Eye (tissue), 1 donor: ENCODE measurements at places on chromosomes 6 and 20.

DNA sequence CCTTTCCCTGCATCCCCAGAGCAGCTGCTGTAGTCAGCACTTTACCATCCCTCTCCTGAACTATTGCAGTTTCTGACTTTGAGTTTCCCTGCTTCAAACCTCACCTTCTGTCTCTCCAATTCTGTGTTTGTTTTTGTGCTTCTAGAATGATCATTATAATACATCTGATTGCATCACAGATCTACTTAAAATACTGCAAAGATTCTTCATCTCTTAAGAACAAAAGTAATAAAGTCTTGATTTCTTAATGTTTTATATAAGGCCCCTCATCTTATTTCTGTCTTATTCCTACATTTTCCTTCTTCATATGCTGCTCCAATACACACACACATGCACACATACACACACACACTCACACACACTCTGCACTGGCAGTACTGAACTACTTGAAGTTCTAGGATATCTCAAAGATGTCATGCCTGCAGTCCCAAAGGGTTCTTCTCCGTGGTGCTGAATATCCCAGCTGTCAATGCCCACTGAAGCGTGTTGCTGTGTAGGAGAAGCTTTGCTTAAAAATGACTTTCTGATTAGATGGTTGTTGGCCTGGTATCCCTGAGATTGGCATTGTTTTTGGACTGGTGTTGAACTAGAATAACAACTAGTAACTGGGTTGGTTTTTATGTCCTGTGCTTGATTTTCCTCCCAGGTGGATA, 97.2 kb downstream of the MAP3K4 start:
- peak; percentile 57 for DNase-seq

DNA sequence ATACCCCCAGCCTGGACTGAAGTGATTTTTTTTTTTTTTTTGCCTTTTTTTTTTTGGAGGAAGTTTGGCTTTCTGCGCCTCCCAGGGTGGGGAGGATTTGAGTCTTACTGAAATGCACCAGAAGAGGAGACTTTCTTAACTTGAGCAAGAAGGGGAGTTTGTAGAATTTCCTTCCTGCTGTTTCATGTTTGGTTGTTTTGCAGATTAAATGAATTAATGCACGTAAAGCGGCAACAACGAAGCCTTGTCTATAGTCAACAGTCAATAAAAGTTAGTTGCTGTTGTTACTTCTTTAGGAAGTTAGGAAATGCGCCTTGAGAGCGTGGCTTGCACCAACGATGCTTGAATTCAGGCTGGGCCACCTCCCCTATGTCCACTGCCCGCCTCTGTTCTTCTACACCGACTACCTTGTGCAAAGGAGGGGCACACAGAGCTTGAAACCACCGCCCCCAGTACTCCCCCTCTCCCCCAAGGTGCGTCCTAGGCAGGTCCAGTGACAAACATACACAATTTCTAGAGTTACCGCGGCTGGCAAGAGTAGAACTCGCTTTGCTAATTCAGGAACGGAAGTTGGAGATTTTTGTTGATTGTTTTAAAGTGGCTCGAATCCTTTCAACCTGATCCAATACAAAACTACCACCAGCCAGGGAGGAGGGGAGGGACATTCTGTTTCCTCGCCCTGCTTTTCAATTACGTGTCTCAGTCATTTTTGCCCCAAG, 830 bp upstream of the CYP24A1 start:
- peak; percentile 29 for DNase-seq

DNA sequence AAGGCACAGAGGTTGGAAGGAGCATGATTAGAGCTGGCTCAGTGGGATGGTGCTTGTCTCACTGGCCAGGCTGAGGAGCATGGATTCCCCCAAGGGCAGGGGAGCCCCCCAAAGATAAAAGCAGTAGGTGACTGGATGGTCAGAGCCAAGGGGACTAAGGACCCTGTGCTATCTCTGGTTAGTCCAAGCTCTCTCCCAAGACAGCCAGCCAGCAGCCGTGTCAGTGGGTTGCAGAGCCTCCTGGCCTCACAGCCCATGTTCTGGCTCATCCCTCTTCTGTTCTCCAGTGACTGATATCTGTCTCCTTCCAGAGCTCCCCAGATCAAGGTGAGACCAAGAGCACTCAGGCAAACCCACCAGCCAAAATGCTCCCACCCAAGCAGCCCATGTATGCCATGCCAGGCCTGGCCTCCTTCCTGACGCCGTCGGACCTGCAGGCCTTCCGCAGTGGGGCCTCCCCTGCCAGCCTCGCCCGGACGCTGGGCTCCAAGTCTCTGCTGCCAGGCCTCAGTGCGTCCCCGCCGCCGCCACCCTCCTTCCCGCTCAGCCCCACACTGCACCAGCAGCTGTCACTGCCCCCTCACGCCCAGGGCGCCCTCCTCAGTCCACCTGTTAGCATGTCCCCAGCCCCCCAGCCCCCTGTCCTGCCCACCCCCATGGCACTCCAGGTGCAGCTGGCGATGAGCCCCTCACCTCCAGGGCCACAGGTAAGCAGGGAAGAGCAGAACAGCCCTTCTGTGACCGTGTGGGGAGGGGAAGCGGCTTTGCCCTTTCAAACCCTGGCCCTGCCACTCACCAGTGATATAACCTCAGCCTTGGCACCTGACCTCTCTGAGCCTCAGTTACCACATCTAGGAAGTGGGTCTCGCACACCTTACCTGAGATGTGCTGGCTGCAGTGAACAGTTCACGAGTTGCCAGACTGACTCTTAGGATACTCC, 121.3 kb downstream of the JPH2 start:
- DNase-seq: no peak

GRCh38 chr20:555976-556385, 12.4 kb upstream of the CSNK2A1 start:
- DNase-seq: no peak

GRCh38 chr6:143958839-143959399, 49.1 kb downstream of the PLAGL1 start:
- peak; percentile 72 for DNase-seq

GRCh38 chr20:35607003-35607735, 8.5 kb upstream of the SPAG4 start:
- no peak for DNase-seq

DNA sequence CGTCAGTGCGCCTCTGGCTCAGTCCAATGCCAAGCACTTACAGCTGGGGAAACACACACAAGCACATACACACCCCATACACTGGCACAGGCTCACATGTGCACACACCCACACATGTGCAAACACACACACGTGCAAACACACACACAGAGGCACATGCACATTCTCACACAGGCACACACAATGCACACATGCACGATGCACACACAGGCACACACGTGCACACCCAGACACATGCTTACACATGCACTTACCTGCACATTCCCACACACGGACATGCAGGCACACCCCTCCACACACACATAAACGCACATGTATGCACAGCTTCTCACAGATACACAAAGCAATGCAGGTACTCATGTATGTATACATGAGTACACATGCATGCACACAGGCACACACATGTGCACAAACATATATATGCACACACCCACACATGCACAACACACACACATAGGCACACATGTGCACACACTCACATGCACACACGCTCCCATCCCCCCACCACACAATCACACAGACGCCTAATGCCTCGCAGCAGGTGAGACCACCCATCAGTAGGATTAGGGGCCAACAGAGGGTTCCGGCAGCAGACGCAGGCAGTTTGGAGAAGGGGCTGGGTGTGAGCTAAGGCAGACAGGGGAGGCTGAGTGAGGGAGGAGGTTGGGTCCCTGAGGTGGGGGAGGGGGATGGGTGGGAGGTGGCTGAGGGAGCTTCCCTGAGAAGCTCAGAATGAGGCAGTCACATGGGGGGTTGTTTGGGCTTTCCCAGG, 71.2 kb upstream of the SLCO4A1 start:
- DNase-seq: no peak

DNA sequence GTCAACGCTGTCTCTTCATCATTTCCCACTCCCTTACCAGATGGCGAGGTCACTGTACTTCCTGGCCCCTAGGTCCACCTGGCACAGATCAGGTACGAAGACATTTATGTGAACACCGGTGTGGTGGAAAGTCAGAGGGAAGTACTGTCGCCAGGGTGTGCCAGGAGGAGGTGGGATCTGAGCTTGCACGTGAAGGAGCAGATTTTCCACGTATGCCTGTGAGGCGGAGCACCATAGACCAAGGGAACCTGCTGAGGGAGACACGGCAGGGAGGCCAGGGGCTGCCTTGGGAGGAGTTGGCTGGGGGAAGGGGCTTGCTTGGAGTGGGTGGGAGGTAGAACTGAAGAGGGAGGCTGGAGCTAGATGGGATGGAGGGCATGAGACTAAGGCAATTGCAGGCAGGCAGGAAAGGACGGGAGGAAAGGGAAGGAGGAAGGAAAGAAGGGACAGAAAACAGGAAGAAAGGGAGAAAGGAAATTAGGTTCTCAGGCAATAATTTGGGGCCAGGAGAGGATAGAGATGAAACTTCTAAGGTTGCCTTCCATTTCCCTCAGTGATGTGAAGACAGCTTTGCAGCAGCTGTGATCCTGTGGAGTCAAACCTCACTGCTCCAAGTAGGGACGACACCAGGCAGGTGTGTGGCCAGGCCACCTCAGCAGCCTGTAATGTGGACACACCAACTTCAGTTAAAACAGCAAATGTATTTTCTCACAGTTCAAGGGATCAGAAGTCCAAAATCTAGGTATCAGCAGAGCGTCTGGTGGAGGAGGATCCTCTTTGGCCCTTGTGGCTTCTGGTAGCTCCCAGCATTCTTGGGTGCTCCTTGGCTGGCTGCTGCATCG, 46.8 kb downstream of the CHMP4B start:
- no peak for DNase-seq

GRCh38 chr6:42263165-42263728, 45.6 kb upstream of the MRPS10 start:
- no peak for DNase-seq

- peak; percentile 12 for DNase-seq
Observed at GRCh38 chr20:23032056-23032749, 2.9 kb upstream of the SSTR4 start.

- no peak for DNase-seq
Observed at GRCh38 chr6:167330750-167331149, 5.9 kb downstream of the TTLL2 start.

DNA sequence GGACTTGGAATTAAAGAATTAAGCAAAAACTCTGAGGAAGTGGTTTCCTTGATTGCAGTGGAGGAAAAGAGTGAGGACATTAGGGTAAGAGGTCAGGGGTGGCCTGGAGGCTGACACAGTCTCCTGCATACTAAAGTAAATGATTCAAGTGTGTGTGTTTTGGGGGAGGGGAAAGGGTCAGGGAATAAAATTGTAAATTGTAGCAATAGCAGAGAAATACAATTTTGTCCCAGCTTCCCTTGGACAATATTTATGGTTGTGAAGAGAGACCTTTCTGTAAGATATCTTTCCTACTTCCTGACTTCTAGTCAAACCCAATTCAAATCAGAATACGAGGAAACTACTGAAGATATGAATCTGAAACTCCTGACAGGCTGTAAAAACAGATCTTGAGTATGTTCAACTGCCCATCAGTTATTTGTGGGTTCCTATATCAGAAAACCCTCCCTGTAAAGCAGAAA, 143.4 kb upstream of the HMGN3 start:
- DNase-seq: no peak

DNA sequence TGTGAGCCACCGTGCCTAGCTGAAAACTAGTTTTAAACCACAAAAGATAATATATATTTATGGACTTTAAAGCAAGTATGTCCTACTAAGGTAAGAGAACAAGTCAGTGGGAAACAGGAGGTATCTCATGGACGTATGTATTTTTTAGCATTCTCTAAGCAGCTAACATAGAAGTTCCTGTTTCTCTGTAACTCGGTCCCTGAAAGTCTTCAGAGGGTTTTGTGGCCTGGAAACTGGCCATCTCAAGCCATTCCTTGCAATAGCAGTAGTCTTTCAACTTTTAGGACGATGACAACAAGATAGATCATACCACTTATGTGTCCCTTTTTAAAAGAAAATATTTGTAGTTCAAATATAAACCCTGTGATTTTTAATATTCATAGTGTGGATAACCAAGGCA, 95.6 kb upstream of the RALGAPA2 start:
- no peak for DNase-seq

GRCh38 chr6:31979238-31979898, 2.5 kb upstream of the C4A start:
- no peak for DNase-seq

DNA sequence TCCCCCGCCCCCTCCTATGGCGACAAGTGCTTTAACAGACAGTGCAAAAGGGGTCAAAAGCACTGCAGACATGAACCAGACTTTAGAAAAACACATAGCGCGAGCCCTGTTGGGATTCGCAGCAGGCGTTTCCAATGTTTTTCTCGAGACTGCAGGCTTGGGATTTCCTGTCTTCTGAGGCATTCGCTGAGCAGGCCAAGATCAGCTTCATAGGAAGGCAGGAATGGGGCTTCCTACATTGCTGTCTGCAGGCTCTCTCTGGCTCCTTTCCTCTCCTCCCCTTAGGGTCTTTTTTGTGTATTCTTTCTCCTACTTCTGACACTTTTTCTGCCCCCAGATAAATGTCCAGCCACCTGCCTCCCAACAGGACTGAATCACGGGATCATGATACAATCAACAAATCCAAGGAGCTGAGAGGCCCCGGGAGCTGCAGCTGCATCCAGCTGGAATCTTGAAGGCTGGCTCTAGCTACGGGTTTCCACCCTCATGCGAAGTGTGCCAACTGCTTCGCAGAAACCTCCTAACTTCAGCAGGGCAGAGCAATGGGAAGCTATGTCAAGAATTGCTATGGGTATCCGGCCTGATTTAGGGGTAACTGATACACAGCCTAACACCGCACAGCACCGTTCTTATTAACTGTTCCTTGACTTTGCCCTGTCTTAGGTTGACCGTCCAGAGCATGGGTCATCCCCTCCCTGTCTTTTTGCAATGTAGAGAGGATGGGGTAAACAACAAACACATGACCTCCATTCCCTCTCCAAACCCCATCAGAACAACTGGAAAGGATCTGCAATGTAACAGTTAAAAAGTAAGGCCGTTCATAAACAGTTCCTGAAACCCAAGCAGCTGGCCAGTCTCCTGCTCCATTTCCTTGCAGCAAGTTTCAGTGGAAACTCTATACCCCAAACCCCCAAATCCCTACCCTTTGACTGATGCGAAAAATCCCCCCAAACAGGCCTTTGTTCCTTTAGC, 31.5 kb downstream of the SNX5 start:
- DNase-seq: peak; percentile 79

DNA sequence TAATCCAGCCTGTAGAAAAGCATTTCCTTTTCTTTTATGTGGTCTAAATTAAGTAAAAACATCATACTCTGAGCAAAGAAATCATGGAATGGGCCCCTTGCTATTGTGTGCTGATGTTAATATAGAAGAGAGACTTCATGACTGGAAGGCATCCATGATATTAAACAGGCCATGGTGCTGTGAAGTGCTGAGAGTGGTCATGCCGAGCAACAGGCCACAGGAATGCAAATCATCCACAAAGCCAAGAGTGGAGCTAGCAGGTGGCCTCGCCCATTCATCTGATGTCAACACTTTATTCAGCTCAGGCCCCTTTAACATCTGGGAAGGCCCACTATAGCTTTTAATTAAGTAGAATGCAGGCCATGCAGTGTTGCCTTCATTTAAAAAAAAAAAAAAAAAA, 115.2 kb upstream of the HMGCLL1 start:
- DNase-seq: peak; percentile 54
